ENCODE measurements at places on chromosomes 5 and 9.

GRCh38 chr9:127913682-127914081 is 3.2 kb downstream of the ST6GALNAC4 start:
- no peak for DNase-seq

DNA sequence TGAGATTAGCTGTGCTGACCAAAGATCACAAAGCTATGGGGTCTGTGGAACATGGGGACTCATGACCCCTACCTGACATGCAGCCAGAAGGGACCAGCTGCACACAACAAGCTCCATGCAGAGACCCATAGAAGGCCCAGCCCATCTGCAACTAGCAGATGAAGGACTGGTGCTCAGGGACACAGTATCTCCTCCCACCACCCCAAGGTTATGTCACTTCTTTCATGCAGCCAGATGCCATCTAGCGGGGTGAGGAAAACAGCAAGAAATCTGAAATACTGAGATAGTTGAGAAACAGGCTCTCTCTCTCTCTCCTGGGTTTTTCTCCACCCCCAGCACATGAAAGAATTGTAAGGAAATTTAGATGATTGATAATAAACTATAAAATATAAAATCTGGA is 161.3 kb upstream of the DAPK1 start:
- DNase-seq = no peak

- DNase-seq = no peak
Observed at GRCh38 chr5:6718718-6719117, 5.5 kb downstream of the TENT4A start.

DNA sequence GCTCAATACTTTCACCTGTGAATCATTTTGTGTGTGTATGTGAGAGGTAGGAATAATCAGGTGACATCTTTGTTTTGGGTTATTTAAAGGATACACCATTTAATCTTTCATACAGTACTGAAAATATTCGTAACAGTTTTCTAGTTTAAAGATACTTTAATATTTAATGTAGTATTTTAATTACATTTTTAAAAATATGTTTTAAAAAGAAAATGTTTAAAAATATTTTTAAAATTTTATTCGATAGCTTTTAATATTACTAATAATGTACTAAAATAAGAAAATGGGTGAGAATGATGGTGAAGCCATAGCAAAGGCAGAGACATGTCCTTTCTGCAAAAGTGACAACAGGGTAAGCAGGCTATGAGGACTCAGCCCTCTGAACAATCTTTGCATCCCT is 56.3 kb upstream of the MEF2C start:
- DNase-seq = no peak

GRCh38 chr9:136026266-136026942 is 65.2 kb upstream of the UBAC1 start:
- DNase-seq = no peak

Data from SK-N-MC (cell line).